ENCODE measurements at places on chromosomes 2 and 18.

DNA sequence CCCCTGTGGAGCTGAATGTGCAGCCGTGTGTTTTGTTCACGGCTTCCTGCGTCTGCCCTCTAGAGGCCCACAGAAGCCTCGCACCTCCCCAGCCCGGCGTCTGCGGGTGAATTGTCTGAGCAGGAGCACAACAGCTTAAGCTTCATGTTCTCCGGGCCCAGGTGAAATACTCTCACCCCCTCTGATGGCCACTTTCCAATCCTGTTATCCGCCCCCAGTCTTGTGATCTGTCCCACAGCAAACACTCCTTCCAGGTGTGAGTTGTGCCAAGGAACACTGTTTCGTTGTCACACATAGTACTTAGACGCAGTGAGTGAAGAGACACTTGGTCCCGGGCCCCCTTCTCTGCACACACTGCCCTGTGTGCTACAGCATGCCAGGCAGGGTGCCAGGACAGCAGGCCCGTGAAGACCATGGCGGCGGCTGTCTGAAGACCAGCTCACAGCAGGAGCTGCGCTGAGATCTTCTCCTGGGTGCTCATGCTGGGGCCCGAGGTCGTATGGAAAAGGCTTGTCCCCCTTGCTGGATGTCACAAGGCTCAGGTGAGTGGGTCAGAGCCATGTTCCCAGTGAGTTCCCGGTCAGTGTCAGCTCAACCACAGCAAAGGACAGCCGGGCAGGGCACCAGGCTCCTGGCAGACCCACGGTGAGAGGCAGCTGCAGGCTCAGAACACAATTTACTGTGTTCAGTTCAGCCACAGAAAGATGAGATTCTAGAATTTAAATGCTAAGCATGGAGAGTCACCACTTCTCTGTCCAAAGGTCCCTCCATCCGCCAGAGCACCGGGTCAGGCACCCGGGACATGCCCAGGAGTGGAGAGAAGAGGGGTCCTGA is 6.8 kb upstream of the PXDN start:
- peak; percentile 86 for DNase-seq

GRCh38 chr18:28149810-28150420 is 27.0 kb downstream of the CDH2 start:
- no peak for DNase-seq

DNA sequence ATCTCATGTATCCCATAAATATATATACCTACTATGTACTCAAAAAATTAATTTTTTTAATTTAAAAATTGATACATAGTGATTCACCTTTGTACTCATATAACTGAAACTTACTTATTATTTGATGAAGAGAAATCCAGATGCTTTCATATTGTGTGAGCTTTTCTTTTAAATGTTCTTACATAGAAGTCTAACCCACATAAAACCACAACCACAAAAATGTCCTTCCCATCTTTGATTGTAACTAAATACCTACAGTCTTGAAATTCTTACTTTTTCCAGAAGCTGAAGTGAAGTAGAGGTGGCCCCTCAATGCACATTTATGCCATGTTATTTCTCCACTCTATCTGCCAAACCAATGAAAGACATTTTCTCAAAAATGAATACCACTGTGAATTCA is 117.9 kb upstream of the COL5A2 start:
- peak; percentile 54 for DNase-seq

DNA sequence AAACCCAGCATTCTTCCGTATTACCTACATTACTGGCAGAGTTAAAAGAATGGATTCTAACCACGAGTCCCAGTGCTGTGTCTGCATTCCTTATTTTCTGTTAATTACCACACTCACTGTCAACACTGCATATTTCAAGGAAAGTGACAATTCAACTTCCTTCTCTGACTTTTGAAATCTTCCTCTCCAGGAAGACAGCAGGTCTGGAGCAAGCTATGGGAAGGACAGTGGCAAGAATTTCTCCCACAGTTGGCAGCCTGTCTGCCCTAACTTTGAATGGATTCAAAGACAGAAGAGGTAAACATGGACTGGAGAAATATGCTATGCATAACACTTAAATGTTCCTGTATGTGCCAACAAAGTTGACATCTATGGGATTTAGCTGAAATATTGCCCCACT is 700.5 kb upstream of the CHAC2 start:
- DNase-seq, result no peak

- DNase-seq, result peak; percentile 37
These were observed 212.9 kb downstream of the CYP26B1 start for GRCh38 chr2:71934595-71935261.

DNA sequence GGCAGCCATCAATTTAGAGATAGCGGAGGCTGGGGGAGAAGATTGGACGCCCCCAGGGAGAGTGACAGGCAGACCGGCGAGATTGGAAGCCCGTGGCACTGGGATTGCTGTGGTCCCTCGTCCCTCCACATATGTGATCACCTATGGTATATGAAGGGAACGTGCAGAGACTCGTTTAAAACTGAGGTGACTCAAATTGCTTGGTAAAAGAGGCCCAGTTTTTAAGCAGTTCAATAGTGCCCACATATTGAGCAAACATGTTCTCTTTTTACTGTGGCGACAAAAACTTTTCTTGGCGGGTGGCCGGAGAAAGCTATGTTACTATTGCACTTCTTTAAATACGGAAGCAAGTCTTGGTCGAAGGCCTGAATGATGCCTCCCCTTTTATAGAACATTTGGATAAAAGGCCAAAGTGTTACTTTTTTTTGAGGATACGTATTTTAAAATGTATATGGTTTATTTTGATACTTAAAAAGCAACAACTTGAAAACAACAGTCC is 9.1 kb downstream of the B3GNT2 start:
- DNase-seq, result no peak

DNA sequence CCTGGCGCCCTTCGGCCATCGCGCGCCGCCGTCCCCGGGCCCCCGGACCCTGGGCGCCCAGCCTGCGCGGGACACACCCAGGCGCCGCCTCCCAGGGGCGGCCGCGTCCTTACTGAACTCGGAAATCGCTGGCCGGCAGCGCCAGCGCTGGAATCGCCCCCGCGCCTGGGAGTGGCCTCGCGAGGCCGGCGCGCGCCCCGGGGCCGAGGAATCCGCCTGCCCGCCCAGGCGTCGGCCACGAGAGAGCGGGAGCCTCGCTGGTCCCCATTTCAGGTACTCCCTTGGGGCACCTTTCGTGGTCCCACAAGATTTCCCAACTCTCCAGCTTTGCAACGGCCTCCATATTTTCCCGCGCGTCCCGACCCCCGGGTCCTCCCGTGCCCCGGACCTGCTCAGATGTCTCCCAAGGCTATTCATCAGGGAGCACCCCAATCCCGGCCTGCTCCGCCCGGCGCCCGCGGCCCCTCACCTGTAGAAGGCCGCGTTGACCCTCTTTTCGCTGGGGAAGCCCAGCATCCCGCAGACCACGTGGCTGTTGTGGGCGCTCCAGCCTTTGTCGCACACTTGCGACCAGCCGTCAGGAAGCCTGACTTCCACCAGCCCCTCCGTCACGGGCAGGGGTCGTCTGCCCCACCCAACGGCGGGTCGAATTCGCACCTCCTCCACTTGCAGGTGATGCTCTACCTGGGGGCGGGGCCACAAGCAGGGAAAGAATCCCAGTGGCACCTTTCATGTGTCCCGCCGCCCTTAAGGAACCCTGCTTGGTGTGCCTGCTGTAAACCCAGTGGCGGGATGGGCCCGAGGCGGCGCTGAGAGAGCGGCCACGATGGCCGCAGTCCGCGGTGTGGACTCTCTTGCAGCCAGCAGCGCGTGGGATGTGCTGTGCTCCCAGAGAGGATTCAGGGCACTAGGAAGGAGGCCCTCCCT is 4.6 kb downstream of the LOXL3 start:
- no peak for DNase-seq

- DNase-seq, result no peak
These were observed 787.2 kb downstream of the METTL4 start for GRCh38 chr18:1784113-1784512.

- DNase-seq, result peak; percentile 21
These were observed 312.3 kb upstream of the PIK3C3 start for GRCh38 chr18:41642756-41643155.

DNA sequence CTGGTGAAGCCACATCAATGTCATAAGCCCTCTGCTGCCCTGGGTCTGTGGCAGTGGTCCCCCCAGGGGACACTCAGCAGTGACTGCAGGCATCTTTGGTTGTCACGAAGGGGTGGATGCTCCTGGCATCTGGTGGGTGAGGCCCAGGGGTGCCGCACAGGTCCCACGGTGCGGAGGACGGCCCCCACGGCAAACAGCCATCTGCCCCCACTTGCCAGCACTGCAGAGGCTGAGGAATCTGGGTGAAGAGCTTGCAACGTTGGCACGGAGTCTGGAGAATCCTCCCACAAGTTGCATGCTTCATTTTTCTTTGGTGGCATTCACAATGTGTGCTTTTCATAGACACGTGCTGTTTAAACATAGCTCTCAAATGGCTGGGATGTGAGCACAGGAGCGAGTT is 105.1 kb upstream of the PXDN start:
- no peak for DNase-seq

- no peak for DNase-seq
These were observed 74.2 kb upstream of the STK17B start for GRCh38 chr2:196245378-196246140.

DNA sequence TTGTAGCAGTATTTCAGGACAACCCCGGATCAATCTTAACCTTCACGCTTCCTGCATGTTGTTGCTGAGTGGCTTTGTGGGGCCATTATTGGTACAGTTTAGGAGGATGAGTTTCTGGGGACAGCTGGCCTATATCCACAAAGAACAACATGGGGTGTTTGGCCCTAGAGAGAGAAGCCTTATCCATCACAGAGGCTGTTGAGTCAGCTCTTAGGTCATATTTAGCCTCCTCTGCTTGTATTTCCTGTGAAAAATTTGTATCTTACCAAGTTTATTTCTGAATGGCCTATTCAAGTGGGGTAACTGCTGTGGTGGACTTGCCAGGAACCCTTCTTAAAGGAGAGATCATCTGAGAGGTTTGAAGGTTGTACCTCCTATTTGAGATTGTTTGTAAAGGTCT is 77.6 kb downstream of the MAP4K4 start:
- no peak for DNase-seq

- DNase-seq, result peak; percentile 12
These were observed 55.6 kb downstream of the THADA start for GRCh38 chr2:43540021-43540779.

DNA sequence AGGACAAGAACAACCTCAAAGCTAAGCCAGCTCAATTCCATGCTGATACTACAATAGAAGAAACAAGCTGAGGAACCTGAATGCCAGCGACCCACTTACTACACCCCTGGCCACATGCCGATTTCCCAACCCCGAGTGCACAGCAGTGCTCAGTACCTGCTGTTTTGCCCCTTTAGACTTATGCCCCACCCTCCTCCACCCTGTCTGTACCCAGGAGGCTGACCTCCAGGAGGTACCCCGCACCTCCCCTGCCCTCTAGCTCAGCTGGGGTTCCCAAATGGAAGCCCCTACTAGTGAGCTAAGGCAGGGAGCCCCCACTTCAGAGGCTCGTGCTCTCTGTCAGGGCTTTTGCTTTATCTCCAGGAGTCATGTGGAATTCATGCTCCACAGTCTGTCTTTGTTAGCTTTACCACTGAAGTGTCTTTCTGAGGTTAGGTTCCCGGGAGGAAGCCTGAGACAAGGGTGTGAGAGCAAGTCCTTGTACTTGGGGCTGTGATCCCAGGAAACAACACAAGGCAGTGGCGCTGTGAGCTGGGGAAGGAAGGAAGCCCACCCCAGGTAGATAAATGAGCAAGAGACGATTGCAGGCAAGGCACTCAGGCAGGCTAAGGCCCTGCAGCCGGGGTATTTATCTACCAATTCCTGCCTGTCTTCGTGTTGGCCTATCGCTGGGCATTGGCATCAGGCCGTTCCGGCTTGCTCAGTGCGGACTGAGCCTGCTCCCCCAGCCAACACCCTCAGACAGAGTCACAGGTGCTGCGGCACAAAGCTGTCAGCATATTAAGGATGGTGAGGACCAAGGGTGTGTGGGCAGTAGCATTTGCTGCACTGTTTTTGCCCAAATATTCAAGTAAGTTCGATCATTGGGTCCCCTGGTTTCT is 220.5 kb downstream of the CYP26B1 start:
- no peak for DNase-seq

- peak; percentile 33 for DNase-seq
These were observed 48.7 kb downstream of the TTC39C start for GRCh38 chr18:24063121-24063731.

DNA sequence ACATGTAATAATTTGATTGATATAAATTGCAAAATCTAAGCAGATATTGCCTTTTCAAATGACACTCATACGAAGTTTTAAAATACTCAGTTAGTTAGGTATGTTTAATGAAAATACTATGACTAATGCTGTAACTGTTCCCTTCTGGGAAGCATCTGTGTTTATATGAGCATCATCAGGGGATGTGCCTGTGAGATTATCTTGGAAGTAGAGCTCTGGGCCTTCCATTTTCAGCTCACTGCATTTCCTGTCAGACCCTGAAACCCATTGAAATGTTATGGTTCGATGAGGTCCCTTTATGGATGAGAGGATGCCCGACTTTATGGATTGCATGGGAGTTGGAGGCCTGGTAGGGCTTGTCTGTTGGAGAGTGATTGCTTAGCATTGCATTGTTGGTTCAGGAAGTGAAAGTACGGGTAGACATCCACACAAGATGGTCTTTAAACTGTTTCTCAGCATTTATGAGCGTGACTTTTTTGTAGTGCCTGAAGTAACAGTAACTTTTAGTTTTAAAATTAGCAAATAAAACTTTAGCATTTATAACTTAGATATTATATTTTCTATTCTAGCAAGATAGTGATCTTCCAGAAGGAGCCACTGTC is 28.7 kb downstream of the ELP2 start:
- peak; percentile 57 for DNase-seq

- peak; percentile 56 for DNase-seq
These were observed 296.6 kb downstream of the LRRTM1 start for GRCh38 chr2:80007777-80008503.

DNA sequence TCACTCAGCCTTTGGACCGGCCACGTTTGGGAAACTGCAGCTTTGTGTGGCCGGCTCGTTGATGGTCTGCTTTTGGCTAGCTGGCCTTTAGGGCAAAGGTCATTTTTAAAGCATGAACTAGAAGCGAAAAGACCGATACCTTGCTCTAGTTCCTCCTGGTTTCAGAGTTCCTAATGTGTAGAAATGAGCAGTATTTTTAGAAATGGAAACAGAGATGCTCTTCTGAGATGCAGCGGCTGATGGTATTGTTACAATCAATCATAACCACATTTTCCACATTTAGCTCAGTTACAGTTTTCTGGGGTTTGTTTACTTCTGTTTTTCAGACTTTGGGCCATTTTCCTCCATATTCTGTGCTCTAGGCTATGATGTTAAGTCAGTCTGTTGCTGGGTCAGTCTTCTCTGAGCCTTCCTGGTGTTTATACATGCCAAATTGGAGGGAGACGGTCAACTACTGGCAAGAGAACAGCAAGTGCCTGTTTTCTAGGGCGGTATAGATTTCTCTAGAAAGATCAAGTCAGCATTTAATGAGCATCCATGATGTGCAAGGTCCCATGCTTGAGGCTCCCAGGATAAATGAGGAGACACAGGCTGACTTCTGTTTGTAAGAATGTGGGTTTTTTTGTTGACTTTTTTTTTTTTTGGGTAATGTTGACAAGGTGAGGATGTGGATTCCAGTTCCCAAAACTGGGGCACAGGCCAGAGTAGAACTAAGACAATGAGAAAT is 28.0 kb downstream of the RNF144A start:
- no peak for DNase-seq

All from A172 (cell line).